GM13976 (cell line): ENCODE measurements at places on chromosomes 3 and 15.

DNA sequence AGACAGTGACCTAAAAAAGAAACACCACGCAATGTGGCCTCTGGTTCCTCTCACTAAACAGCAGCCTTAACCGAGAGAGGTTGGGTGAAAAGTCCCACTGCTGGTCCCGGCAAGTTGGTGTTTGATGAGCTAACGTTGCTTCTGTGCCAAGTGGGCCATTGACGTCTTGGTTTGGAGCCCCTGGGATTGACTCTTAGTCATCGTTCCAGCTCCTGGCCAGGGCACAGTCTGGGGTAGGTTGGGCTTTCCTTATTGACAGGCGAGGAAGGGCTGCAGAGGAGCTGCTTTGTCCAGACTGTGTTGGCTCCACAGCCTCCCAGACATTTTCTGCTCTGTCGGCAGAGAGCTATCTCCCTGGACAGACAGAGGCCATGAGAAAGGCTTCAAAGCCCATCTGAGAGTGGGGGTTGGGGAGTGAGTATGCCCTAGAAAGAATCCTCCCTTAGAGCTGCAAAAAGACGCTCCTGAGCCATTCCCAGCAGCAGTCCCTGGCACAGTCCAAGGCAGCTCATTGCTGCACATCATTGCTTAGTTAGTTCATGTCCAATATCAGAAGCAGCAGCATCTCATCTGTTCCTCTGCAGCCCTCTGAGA, 28.6 kb upstream of the C3orf80 start:
- no peak for DNase-seq

- DNase-seq: no peak
Observed at GRCh38 chr3:189119950-189120349, 51.8 kb upstream of the TPRG1 start.

DNA sequence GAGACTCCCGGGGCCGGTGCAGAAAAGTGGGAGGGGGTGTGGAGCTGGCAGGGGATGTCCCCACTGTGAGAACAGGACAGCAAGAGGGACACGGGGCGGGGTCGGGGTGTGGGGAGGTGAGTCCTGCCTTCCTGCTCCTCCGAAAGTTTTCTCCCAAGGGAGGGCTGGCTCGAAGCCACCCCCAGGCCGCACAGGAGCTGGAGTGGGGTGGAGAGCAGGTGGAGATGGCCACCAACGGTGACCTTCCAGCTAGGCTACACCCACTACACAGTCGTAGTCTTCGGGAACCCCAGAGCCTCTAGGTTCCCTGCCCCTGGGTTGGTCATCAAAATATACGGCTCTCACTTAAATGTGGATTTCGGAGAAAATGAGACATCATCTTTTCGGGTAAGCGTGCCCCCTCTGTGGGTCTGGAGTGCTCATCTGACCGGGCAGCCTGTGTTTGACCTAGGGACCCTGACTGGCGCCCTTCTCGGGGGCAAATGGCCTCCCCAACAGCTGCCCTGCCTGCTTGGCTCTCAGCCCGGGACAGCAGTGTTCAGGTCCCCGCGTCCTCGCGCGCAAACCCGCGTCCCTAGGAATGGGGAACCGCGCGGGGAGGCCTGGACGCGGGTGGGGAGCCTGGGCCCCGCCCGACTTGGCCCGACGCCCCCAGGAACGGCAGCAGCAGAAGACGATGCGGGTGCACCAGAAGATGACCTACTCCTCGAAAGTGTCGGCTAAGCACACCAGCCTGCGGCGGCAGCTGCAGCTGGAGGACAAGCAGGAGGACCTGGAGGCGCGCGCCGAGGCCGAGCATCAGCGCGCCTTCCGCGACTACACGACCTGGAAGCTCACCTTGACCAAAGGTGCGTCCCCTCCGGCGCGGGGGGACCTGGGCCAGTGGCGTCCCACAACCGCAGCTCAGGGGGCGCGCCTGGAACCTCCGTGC, 21.2 kb downstream of the CFAP100 start:
- DNase-seq: no peak

DNA sequence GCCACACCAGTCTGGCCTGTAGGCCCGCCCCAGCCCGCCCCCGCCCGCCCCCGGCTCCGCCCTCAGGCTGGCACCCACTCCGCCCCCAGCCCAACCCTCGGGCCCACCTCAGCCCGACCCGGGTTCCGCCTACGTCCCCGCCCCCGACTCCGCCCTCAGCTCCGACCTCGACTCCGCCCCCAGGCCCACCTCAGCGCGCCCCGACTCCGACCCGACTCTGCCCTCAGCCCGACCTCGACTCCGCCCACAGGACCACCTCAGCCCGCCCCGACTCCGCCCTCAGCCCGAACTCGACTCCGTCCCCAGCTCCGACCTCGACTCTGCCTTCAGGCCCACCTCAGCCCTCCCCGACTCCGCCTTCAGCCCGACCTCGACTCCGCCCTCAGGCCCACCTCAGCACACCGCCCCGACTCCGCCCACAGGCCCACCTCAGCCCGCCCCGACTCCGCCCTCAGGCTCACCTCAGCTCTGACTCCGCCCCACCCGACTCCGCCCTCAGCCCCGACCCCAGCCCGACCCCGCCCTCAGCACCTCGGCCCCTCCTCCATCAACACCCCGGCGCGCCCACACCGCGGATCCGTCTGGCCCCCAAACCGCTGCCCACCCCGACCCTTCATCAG, at the start of gene RAB43:
RAB43 (minus strand) TSS at position 13 of the 620 bp plus-strand sequence. CDS start 315 bp downstream, outside the sequence.
- DNase-seq: peak; percentile 93

- no peak for DNase-seq
Observed at GRCh38 chr3:121752772-121753171, 3.2 kb upstream of the GOLGB1 start.

GRCh38 chr3:138544546-138544945, 49.5 kb downstream of the CEP70 start:
- DNase-seq: no peak

GRCh38 chr3:16512435-16513140, 911 bp downstream of the RFTN1 start:
- DNase-seq: peak; percentile 52

GRCh38 chr3:44845528-44846520, 15.9 kb upstream of the TMEM42 start:
- no peak for DNase-seq

DNA sequence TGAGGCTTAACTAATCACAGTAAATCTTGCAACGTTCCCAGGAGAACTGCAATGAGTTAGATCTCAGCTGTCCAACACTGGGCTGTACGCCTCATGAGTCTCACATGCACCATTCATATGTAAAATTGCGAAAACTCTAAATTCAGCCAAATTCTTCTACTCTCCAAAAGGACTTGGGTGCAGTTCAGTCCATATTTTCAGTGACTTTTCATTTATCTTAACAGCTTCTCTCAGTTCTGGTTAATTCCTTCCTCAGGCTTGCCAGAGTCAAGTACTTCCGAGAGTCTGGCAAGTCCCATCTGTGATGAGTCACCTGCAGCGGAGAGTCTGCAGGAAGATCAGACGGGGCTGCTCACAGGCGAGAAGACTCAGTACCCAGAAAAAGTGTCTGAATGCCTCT, 11.5 kb downstream of the CCDC80 start:
- no peak for DNase-seq

- DNase-seq: no peak
Observed at GRCh38 chr15:85559530-85559929, 179.1 kb downstream of the AKAP13 start.
